HFFc6 (cell line): ENCODE measurements at places on chromosomes 11 and 22.

DNA sequence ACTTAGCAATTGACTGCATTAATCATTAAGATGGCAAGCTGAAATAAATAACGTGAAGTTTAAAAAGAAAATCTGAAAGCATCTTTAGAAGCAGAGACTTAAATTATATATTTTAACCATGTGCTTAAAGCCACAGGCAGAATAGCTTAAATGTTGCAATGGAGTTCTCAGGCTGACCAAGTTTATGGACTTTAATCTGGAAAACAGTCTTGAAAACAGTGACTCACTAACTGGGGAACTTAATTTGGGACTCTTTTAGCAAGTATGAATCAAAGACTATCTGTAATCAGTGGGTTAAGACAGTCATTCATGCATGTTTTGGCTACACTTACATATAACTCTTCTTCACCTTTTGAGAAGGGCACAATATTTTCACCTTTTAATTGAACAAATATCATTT lies 12.6 kb upstream of the GLYATL1 start:
- DNase-seq = peak; percentile 66

DNA sequence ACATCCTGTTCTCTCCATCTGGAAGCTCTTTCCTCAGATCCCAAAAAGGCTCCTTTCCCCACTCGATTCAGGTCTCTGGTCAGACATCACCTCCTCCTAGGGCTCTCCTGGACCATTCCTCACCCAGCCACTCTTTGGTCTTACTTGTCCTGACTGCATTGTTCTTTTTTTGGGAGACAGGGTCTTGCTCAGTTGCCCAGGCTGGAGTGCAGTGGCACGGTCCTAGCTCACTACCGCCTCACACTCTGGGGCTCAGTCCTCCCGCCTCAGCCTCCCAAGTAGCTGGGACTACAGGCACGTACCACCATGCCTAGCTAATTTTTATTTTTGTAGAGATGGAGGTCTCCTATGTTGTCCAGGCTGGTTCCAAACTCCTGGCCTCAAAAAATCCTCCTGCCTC lies 2.2 kb upstream of the CORO1B start:
- no peak for DNase-seq

DNA sequence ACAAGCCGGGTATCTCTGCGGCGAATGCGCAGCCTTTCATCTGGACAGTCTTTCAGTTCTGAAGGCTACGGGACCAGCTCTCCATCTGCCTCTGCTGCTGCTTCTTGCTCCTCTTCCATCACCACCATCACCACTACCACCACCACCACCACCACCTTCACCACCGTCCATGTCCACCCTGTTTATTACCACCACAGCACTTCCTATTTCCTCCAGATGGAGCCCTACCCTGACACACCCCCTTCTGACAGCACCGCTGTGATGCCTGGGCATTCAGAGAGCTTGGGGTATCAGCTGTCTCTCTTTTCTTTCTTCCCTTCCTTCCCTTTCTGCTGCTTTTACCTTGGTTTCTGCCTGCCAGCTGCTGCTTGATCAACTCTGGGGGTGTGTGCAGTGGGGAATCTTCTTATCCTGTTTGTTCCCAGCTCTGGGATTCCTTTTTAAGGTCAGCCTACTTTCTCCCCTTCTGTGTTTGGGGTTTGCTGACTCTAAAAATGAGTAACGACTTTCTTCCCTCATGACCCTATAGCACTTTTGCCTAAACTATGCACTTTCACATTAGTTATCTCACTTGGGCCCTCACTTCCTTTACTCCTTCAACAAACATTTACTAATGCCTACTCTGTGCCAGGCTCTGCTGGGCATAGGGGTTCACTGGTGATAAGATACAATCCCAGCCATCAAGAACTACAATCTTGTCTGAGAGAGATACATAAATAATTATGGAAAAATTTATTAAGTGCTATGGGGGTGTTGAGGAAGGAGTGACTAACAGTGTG lies 7.8 kb upstream of the RRM1 start:
- DNase-seq = no peak

- peak; percentile 30 for DNase-seq
Measured at GRCh38 chr11:64094463-64095260, 58.9 kb downstream of the FLRT1 start.

DNA sequence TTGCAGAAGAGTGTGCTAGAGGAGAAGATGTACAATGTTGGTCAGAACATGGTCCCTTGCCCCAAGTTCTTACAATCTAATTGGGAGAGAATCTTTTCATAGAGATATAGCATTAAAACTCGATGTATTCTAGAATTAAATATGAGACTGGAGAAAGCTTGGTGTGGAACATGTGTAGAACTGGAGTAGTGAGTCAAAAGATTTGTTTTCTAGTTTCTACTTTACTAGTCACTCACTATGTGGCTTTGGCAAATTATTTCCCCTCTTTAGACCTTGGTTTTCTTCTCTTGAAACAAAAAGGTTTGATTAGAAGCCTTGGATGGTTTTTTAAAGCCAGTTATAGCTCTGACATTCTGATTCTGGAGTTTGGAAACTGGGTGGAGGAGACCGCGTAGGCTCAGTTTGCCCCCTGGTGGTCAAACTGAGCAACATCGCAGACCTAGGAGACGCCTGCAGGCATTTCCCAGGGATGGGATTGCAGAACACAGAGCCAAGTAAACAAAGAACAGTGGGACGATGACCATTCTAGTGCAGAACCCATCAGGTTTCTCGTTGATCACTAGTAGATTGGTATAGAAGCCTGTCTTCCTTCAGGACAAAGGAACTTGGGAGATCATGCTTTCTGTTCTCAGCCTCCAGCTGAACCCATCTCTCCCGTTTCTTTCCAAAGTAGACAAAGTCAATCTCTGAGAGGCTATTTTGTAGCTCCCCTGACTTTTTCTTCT lies 8.5 kb upstream of the CHRDL2 start:
- DNase-seq = peak; percentile 63

DNA sequence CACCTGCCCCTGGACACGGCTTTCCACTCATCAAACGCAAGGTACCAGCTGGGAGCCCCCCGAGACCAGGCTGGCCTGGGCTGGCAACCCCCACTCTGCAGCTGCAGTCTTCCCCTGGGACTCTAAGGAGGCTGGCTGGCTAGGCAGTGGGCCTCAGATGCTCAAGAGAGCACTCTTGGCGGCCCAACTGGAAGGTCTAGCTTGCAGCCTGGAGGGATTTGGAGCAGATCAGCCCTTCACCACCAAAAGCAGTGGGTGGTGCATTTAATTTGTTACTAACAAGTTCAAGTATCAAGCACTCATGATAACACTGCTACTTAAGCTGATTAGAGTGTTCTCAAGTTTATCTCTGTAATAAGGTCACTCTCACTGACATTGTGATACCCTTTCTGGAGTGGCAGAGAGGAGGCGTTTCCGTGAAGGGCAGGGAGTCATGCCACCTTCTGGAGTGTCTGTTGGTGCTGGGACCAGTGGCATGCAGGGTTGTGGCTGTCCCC lies 21.5 kb downstream of the C22orf23 start:
- DNase-seq = no peak

DNA sequence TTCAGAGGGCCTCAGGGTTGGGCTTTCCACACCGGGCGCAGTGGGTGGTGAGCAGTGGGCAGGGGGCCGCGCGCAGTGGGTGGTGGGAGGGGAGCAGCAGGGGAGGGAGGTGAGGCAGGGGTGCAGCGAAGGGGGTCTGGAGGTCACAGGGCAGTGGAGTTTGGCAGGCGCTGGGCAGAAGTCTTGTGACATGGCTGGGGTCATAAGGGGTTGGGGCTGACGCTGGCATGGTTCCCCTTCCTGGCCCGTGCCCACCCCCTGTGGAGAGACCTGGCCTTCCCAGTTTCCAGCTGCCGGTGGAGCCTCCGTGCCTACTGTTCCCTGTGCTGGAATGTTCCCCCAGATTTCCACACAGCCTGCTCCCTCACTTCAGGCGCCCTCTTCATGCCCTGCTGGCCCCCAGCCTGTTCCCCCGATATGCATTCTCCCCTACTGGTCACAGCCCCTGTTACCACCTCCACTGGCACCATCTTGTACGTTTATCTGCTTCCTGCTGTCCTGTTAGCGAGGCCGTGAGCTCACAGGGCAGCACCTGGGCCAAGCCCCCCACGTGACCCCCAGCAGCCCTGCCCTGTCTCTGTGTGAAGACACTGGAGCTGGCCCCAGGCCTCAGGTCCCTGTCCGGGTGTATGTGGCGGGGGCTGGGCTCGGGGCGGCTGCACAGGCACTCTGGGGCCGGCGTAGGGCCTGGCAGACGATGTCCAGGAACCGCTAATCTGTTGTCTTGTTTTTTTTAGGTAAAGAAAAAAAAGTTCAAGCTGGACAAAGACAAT lies 111.6 kb downstream of the KCNQ1OT1 start:
- no peak for DNase-seq

DNA sequence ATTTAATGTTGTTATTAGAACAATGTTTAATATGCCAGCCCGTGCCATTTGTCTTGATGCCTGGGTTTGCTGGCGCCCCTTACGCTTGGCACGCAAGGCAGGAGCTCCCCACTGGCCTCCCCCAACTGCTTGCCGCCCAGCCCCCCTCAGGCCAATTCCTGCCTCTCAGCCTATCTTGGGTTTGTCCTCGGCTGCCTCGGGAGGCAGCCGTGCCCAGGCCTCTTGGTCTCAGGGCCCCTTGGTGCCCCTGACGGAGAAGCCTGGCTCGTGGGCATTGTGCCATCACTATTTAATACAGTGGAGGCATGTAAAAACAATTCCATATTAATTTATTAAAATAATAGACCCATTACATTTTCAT lies 119.8 kb downstream of the KCNQ1OT1 start:
- no peak for DNase-seq

DNA sequence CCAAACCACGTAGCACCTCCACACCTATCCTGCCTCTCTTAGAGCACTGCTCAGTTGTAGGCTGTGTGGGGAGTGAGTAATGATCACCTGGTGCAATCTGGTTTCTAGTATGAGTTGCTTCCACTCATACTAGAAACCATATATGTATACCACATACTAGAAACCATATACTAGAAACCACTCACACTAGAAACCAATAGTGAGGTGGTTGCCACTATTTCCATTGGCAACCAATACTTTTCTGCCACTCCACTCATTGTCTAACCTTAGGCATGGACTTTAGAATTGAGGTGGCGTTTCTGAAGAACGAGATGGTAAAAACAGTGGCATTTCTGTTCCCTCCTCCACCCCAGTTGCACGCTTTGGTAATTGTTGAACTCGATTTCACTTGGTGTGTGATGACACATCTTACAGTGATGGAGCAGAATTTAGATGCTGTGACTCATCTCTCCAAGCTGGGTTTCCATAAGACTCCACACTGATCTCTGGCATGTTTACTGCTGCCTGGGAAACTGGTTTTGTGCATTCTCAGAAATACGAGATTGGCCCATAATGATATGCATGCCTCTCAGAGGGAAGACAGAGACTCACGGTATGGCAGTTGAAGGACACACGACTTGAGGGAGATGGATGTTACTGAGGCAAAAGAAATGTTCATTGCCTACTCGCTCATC lies 82.9 kb downstream of the KIRREL3 start:
- peak; percentile 99 for DNase-seq

DNA sequence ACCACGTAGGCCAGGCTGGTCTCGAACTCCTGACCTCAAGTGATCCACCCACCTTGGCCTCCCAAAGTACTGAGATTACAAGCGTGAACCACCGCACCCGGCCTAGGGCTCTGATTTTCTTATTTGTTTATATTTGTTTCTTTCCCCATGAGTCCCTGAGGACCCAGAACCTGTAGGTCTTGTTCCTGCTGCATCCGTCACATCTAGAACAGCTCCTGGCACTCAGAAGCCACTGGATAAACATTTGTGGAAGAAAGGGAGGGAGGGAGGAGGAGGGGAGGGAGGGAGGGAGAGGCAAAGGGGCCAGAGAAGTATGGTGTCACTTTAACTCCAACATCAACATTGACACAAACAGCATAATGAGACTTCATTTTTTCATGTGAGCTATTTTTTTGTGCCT lies 67.7 kb downstream of the CELSR1 start:
- no peak for DNase-seq

GRCh38 chr11:134951305-134951700 lies 539.3 kb upstream of the B3GAT1 start:
- peak; percentile 3 for DNase-seq

DNA sequence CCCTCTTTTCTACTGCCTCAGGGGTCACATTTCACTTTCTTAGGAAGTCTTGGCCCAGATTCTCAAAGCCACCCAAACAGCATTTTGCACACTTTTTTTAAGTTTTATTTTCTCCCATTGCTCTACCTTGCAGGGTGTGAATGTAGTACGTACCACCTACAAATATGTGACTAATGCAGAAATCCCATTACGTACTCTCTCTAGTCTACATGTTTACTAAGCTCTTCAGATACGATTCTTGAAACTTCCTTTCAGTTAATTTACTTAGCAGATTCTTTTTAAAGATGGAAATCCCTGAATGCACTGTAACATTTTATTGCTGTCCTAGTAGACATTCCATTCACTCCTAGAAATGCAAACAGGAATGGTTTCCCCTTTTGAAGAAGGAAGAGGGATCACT lies 61.3 kb downstream of the LRRC4C start:
- DNase-seq = no peak

GRCh38 chr11:80521592-80521991 lies 1080.8 kb upstream of the TENM4 start:
- no peak for DNase-seq

DNA sequence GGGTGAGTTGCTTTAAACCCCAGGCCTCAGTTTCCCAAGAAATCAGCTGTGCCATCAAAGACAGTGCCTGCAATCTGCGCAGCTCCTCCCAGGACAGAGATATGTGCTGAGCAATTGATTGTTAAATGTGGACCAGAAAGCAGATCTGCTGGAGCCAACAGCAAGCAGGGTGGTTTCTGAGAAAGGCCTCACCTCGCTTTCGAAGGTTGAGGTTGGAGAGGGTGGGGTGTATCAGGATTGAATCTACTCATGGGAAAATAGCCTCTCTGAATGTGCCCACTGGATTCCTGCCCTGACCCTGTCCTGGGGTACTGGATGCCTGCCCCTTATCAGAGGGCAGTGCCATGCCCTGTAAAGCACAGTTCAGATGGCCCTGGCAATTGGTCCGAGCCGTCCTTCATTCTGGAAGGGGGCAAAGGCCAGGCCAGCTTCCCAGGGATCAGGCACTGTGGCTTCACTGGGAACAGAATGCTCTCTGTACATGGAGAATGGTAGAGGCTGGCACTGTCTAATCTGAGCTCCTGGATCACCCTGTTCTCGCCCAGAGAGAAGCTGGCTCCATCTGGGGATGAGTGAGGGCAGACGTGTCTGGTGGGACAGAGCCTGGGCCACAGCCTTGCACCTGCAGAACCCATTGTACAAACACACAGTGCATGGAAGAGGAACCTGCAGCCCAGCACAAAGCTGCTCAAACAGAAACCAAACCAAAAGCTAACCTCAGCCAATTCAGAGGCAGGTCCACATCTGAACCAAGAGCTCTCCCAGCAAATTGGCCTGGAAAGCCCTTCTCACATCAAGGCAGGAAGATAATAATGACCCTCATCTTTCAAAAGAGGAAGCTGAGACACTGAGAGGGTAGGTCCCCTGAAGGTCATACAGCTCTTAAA lies 15.2 kb downstream of the DHCR7 start:
- no peak for DNase-seq

DNA sequence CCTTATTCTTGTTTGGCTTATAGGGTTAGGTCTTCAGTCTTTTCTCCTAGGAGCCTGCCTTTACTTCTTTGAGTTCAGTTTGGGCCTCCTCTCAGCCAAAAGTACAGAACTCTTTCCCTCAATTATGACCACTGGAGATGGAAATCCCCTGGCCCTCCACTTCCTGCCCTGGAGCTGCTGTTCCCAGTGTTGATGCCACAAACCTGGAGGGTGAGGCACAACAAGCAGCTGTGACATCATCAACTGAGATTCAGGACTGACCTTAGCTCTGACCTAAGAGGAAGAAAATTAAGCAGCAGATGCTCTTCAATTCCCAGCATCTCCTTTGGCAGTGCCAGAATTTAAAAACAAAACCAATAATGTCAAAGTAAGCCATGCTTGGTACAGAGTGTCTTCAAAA lies 3.0 kb downstream of the ABTB2 start:
- DNase-seq = no peak
